Endothelial cell of umbilical vein (primary cell): ENCODE measurements at places on chromosomes 7 and 10. TPM values are rescaled to one million over a fixed set of nuclear protein-coding genes. Genes with fewer than 3 reads are reported as not detected.

DNA sequence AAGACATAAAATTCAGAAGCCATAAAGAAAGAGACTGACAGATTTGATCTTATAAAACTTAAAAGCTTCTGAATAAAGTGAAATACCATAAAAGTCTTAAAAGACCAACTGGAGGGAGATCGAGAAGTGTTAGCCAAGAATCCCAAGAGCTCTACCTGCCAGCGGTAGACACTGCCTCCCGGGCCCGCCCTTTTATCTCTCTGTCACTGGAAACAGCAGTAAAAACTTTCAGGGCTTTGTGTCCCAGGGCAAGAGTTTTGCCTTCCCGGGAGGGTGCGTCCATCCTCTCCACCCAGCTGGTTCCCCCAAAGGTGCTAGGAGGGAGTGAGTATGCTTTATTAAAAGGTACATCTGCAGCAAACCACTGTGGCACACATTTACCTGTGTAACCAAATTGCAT lies 5.8 kb downstream of the PLA2G12B start:
- no peak for DNase-seq

DNA sequence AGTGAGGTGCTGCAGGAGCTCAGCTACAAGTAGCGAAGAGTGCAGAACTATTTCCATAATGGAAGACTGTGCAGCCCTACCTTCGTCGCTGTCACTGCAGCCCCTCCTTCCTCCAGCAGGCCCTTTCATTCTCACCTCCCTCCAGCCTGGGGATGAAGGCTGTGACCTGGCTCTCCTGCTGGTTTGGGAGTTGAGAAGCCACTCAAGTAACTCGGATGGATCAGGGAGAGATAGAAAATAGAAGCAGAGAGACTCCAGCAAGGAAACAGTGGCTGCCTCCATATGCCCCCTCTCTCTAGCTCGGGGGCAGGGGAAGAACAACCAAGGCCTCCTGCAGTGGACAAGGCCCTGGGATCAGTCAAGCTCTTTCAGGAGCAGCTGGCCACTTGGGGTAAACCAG lies 37.4 kb upstream of the NPFFR1 start:
- no peak for DNase-seq

DNA sequence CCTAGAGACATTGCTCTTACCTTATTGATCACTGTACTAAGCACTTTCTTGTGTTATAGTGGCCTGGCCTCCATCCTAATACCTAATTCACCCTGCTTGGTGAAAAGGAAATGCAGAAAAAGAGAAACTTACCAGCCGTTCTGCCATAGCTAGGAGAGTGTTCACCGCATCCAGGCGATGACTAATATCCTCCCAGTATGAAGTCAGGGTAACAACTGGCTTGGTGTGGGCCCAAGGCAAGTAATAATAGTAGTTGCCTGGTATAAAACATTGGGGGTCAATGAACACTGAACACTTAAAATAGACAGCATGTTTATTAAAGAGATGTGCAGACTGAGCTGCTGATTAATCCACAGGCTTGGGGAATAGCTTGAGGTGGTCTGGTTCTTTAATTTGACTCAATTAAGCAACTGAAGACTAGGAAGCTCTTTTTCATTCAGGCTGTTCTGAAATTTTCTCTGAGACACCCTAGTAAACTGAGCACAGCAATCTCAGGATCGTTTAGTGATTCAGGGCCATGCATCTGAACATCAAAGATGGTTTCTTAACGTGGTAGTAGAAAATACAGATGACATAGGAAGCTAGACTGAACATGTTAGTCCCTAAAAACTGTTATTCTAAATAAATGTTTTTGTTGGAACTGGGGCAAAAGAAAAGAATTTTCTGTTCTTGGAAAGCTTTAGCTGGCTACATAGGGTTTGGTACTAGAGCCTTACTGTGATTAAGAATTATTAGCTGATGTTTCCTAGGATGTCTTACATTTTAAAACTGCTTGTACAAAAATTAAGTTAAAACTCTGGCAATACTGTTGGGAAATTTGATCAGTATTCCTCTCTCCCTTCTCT lies 102.2 kb downstream of the MYOF start:
- DNase-seq, result peak; percentile 83

FOXL3 gene
- not detected in 2 replicates for polyA plus RNA-seq

DNA sequence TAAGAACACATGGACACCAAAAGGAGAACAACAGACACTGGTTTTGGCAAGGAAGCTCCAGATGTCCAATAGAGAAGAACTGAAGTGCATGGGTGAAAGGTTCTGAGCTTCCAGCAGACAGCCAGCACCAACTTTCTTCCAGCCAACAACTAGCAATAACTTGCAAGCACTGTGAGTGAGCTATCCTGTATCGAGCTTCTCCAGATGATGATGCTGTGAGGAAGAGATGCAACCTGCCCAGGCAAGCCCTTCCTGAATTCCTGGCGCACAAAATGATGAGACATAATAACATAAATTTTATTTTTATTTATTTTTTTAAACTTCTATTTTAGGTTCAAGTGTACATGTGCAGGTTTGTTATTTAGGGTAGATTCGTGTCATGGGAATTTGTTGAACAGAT lies 692.1 kb downstream of the DNAJB9 start:
- no peak for DNase-seq

DNA sequence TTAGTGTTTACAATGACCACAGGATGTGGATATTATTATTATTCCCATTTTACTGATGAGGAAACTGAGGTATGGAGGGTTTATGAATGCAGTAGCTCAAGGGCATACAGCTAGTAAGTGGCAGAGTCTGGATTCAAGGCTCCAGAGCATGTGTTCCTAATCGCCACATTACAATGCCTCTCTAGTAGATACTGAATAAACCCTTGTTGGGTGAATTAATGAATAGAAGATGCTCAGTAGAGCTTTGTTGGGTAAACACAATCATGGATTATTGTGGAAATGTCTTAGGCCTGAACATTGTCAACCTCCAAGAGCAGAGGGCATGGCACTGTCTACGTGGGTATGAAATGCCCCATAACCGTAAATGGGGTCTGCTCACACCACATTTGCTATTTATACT lies 545.3 kb downstream of the LRMDA start:
- DNase-seq, result no peak

DNA sequence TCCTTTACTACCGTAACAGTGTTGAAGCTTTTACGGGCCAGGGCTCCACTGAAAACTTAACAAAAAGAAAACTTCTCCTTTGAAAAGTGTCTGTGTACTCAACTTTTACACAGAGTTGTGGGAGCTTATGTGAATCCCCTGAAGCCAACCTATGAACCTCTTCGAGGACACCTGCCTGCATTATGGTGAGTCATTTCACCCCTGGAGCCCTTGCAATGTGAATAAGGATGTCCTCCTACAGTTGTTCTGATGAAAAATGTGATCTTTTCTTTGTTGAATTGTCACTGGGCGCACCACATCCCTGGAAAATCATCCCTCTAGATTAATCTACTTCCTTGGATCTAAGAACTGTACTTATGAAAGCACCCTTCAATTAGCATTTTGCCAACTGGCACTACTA lies 93.2 kb downstream of the SORCS1 start:
- DNase-seq, result no peak

DNA sequence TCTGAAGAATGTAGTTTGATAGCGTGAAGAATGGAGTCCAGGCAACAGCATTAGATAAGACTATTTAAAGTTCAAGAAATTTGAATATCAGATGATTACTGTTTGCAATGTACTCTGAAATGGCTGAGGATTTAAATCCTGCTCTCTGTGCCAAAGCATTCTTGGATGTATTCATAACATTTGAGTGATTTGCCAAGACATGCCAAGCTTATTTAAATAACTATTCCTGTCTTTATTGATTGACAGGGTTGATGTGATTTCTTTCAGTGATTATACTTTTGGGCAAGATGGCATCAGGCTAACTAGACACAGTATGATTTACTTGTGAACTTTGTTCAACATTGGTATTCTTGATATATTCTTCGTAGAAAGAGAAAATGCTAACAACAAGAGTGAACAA lies 168.7 kb downstream of the GNAI1 start:
- DNase-seq, result no peak
